ENCODE measurements at places on chromosomes 2 and 18. TPM values are rescaled to one million over a fixed set of nuclear protein-coding genes. Genes with fewer than 3 reads are reported as not detected.

Gene LYG1
- 1.6 TPM for total RNA-seq

Gene PAIP2B
- total RNA-seq: 14.6 TPM

Gene DNER
- total RNA-seq: 0.99 TPM

Gene CCDC85A
- 0.41 TPM for total RNA-seq

Gene RAPH1
- total RNA-seq: 50.4 TPM

Gene CCDC74A
- 3.7 TPM for total RNA-seq

DNA sequence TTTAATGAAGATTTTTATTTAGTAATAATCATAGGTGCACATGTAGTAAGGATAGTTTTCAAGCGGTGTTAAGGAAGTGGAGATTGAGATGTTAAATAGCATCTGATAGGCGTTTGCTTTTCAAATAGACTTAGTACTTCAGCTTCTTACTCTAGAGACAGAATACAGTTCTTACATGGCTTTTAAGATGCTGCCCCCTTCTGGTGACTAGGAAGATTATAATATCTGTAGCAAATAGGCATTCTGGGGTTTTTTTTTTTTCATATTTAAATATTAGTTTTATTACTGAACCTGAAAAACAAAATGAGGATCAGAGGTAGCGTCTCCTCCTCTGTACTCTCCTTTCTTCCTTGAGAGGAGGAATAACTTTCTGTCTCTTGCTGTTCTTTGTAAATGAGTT lies 100.2 kb downstream of the AGAP1 start:
- DNase-seq: no peak

DNA sequence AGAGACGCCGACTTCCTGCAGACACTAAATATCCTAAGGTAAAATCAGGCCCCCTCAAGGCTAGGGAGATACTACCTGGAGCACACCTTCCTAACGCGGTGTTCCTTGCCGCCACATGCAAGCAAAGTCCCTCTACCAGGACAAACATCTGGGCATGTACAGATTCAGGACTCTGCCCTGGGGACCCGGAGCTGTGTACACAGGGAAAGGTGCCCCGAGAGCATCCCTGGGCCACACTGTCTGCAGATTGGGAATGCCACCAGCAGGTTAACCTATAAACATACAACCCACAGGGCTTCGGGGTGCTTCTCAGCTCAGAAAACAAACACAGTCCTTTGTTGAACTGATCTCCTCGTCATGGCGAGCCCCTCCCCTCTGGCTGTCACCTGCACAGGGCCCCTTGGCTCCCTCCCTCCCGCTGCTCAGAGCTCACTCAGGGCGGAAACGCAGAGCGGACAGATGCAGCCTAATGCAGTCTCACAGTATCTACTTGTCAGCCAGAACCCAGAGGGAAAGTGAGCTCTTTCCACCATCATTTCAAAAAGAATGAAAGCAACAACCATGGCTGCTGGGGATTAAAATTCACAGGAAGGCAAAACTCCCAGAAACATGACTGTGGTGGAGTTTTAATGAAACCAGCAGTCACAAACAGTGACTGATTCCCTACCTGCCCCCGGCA lies 218.8 kb downstream of the HDAC4 start:
- DNase-seq: no peak

DNA sequence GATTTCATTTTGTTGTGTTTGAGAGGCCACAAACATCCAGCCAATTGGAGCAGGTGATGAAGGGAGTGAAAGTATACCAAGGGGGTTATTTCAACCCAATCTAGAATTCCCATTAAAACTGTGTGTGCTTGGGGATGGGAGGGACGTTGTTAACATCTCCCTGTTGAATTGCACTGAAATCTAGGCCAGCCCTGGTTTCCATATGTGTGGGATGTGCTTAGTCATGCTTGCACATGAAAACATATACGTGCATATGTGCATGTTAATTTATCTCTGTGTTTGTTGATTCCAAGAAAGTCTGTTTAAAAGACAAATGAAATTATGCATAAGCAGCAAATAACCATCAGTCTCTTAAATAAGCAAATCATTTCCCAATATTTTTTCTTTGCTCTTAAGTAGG lies 5.6 kb downstream of the CELF4 start:
- no peak for DNase-seq

DNA sequence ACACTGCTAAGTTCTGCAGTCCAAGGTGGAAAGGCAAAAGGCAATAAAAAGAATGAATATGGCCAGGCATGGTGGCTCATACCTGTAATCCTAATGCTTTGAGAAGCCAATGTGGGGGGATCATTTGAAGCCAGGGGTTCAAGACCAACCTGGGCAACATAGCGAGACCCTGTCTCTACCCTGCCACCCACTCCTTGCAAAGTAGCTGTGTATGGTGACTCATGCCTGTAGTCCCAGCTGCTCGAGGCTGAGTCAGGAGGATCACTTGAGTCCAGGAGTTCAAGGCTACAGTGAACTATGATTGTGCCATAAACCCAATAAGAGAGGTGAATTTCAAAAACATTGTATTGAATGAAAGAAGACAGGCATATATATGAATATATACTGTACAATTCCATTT lies 2.4 kb downstream of the MYL12B start:
- no peak for DNase-seq

- no peak for DNase-seq
Measured at GRCh38 chr2:109160714-109161440, 31.9 kb downstream of the SH3RF3 start.

DNA sequence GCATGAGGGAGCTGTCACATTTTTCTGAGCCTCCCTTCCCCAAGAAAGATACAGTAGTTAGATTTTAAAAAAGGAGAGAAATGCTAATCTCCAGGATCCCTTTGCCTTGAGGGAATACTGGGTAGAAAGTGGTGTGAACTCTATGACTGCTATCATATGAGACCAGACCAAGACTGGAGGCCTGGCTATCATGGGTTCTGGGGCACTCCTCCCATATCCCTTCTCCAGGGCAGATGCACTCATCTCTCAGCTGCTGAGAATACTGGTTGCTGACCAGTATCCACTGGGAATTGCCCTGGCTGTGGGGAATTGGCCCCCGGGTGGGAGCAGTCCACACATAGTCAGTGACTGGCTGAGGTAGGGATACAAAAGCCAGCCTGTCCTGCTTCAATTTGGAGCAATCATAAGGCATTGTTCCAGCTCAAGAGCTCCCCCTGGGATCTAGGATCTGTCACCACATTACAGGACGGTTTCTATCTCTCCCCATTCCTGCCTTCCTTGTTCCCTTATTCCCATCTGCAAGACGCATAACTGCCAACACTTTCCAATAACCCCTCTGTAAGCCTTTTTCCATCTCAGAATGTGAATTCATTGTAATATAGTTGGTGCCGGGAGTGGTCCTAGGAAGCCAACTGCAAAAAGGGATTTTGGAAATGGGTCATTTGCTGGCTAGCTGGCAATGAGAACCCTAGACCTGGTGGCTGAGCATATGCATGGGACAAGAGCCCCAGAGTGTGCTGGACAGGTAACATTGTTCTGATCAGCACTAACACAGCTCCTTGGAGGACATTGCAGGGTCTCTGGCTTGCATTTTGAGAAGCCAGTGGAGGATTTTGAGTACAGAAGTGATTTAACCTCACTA lies 35.4 kb upstream of the REEP1 start:
- DNase-seq: peak; percentile 37

DNA sequence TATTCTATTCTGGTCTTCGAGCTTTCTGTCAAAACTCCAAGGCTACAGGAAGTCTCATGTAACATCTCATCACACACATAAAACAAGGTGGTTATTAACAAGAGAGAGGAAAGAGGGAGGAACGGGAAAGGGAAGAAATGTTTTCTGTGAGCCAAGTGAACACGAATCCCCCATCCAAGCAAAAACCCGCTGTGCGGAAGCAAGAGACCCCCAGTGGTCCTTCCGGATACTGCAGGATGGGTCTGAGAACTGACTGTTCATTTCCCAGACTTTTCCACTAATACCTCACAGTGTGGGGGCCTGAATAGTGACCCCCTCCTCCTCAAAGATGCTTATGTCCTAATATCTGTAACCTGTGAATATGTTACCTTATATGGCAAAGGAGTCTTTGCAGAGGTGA lies 19.0 kb upstream of the DIPK1C start:
- DNase-seq: no peak

DNA sequence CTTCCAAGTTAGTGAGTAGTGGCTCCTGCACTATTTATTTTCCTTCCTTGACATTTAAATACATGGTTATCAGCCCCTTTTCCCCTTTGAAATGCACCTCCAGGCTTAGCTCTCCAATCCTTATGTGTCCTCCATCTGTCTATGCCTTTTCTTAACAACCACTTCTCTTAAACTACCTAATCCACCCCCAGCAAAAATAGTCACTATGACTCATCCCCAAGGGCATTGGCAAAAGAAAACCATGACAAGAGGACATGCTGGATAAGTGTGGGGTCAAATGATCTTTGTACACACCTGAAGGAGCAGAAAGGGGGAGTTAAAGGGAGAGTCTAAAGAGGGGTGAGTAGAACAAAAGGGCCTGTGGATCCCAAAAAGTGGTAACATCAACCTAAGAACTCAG lies 127.2 kb downstream of the ANKRD44 start:
- DNase-seq: no peak

DNA sequence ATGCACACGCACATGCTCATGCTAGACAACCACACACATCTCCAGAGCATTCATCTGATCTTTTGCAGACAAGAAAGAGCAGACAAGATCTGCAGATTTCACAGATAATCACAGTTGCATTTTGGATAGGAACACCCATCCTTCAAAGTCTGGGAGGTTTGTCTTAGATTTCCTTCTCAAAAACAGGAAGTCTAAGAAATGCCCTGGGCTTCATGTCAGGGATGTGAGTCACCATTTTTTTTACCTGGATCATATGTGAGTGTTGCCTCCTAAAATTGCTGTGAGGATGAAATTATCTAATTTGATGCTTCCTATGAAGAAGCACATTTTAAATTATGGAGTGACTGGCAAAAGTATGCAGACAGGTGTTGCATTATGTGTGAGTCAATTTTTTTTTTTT lies 46.1 kb downstream of the SRD5A2 start:
- no peak for DNase-seq

DNA sequence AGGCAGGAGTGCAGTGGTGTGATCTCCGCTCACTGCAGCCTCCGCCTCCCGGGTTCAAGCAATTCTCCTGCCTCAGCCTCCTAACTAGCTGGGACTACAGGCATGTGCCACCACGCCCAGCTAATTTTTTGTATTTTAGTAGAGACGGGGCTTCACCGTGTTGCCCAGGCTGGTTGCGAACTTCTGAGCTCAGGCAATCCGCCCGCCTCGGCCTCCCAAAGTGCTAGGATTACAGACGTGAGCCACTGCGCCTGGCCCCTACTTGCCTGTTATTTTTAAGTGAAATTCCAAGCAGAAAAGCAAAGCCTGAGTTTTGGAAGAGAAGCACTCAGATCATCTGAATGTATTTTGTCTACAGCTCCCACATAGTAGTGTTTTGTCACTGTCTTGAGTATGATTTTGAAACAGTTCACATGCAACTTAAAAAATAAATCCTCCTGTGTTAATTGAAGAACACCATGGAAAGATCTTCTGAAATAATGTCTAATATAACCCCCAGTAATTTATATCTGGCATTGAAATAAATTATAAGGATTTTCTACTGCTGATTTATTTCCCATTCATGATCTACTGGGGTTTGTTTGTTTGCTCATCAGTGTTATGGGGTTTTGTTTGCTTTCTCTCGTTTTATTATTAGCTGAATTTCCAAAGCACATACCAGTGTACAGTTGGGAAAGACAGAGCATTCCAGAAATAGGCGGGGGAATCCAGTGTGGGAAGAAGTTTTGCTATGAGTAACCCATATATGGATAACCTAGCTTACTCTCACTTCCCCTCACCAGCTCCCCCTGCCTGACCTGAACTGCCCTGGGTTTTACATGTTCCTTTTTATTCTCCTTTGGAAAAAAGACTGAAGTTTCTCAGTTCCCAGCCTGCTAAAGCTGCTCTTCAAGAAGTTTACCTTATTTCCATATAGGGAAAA lies 80.1 kb upstream of the MAP3K20 start:
- DNase-seq: no peak

DNA sequence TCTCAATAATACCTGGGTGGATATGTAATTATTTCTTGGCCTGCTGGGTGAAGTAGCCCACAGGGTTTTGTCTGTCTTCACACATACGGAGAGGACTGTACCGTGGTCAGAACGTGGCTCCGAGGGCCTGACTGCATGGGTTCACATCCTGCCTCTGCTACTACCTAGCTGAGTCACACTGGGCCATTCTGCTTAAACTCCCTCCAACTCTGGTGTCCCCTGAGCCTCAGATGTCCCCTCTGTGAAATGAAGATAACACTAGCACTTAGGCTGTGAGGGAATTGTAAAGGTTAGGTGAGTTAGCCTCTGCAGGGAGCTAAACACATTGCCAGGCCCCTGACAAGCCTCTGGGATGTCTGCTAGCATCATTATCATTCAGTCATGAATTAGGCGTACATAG lies 120.1 kb upstream of the NABP1 start:
- no peak for DNase-seq

DNA sequence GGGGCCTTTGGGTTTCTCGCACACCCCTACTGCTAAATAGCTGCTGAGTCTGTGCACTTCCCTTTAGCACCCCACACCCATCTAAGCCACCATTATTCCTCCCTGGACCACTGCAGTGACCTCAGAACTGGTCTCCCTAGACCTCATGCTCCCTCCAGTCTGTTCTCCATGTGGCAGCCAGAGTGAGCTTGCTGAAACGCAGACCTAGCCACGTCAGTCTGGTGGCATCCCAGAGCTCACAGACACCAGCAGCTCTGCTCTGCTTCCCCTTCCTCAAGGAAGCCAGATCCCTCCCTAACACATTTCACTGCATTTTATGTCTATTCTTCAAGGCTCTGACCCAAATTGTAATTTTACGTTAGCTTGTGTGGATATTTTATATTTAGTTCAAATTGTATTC lies 144.4 kb downstream of the DYSF start:
- no peak for DNase-seq

DNA sequence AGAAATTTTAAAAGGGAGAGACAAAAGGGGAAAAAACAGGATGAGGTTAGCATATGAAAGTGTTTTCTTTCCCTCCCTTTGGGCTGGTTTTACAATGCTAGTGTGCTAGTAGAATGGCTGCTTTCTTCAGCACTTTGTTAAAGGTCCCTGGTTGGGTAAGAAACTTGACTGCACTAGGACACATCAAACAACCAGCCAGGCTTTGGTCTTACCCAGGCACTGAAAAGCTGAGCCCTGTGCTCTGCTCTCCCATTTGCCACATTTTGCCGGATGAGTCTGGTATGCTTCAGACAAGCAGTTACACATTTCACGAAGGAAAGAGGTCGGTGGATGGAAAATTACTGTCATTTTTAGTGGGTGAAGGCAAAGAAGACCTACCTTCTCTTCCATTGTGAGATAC lies 242.0 kb downstream of the DPP10 start:
- DNase-seq: no peak

Data from mucosa of descending colon (tissue), 3 donors.